ENCODE measurements at places on chromosomes 13 and 19.

- no peak for DNase-seq
Measured at GRCh38 chr13:45016792-45017425, 27.6 kb downstream of the GPALPP1 start.

DNA sequence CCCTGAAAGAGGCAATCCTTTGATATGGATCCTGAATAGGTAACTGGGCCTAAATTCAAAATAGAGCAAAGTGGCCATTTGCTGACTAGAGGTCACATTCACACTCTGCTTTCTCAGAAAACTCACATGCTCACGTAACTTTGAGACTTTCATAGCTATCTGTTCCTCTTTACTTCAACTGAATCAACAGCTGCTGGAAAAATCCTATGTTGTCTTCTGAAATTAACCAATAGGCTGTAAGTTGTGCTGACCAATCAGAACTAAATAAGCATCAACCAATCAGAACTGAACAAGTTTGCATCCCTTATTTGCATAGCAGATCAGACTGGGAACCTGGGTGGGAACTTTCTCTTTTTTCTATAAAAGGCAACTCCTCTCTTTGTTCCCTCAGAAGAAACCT lies 24.0 kb upstream of the TBC1D4 start:
- no peak for DNase-seq

DNA sequence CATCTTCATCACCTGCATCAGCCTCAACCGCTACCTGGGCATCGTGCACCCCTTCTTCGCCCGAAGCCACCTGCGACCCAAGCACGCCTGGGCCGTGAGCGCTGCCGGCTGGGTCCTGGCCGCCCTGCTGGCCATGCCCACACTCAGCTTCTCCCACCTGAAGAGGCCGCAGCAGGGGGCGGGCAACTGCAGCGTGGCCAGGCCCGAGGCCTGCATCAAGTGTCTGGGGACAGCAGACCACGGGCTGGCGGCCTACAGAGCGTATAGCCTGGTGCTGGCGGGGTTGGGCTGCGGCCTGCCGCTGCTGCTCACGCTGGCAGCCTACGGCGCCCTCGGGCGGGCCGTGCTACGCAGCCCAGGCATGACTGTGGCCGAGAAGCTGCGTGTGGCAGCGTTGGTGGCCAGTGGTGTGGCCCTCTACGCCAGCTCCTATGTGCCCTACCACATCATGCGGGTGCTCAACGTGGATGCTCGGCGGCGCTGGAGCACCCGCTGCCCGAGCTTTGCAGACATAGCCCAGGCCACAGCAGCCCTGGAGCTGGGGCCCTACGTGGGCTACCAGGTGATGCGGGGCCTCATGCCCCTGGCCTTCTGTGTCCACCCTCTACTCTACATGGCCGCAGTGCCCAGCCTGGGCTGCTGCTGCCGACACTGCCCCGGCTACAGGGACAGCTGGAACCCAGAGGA lies 2.6 kb downstream of the P2RY11 start:
- no peak for DNase-seq

GRCh38 chr19:4304538-4305256 lies at the start of gene FSD1:
FSD1 (plus strand) TSS chr19:4304598; CDS start chr19:4304747, 149 bp downstream.
- peak; percentile 59 for DNase-seq

DNA sequence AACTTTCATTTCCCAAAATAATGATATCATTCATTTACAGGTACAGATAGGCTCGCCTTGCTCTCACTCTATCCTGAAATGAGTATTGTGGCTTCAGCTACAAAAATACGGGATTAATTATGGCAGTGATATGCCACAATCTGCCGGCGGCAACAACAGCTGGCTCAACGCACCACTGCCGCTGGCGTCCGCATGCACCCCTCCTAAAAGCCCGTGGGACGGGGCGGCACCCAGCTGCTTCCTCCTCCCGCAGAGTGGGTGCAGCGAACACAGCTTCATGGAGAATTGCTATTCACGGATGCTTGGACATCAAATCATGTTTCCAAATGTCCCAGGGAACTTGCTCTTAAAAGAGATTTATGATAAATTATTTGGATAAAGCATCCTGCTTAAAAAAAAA lies 266.8 kb downstream of the TEX29 start:
- DNase-seq, result no peak

DNA sequence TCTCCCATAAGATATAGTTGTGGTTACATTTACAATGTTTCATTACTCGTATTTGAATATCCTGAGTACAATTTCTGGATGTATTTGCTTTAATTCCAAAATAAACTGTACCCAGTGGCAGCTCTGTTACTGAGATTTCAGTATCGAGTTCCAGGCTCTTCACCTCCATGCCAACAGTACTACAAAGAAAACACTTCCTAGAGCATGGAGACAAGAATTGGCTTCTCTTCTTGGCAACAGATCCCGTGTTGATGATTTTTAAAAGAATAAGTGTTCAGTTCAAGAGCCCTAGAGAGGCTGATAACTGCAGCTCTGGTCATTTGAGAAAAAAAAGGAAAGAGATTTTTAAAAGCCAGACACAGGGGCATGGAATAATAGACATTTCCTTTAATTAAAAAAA lies 302.8 kb downstream of the EFNB2 start:
- DNase-seq, result no peak

DNA sequence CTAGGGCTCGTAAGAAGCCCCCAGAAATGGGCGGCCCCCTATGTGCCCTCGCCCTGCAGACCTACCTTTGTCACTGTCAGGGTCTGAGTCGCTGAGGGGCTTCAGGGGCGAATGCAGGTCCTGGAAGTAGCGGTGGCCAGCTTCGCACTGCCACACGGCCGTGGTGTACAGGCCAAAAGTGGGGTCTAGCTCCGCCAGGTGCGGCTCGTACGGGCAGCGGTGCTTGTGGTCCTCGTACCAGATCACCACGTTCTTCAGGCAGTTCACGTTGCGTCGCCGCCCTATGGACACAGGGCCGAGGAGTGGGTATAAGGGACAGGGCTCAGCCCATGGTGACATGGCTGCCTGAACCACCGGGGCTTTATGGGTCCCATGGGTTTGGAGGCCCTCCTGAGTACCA lies 9.8 kb downstream of the ZNF653 start:
- DNase-seq, result no peak

Measured in hematopoietic multipotent progenitor cell treated with erythropoietin and hydrocortisone succinate and interleukin-3 and kit ligand, for 8 days (in vitro differentiated cells).